ENCODE measurements at places on chromosomes 1 and 21.

DNA sequence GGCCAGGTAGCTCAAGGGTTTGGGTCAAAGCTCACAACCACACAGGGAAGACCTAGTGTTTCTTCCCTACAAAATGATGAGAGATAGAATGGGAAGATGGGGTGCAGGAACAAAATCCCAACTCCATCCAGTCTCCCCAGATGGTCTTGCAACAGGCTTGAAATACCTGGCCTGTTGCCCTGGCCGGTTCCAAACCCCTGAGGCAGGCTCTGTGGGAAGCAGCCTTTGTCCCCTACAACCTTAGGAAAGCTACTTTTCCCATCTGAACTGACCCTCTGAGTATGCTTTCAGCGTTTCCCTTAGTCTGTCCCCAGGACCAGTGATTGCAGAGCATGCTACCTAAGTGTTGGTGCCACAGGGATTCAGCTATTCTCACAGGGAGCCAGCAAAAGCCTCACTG lies 104.0 kb downstream of the GDAP2 start:
- DNase-seq, result no peak

GRCh38 chr1:43446881-43447835 lies 6.6 kb downstream of the HYI start:
- no peak for DNase-seq

DNA sequence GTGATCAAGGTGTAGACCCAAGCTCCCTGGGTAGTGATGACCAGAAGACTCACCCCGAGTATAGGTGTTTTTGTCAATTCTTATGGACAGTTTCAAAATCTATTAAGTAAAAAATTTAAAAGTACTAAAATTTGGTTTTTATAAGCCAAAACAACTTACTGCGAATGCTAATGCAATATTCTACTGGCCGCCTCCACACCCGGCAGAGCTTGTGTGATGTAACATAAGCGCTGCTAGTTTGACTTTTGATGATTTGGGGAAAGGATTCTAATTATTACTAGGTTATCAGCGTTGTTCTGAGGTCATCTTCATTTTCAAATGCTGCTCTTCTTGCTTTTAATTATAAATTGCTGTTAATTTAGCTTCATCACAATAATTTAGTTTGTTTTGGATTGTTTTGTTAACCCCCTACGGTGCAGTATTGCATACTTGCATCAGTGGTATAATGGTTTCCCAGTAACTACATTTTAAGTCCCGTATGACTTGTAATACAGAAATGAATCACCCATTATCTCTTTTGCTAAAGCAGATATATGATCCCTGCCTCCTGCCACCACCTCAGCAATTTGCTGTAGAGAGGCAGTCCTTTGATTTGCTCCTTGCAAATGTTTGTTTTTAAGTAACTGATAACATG lies 178.0 kb downstream of the SDCCAG8 start:
- DNase-seq, result no peak

DNA sequence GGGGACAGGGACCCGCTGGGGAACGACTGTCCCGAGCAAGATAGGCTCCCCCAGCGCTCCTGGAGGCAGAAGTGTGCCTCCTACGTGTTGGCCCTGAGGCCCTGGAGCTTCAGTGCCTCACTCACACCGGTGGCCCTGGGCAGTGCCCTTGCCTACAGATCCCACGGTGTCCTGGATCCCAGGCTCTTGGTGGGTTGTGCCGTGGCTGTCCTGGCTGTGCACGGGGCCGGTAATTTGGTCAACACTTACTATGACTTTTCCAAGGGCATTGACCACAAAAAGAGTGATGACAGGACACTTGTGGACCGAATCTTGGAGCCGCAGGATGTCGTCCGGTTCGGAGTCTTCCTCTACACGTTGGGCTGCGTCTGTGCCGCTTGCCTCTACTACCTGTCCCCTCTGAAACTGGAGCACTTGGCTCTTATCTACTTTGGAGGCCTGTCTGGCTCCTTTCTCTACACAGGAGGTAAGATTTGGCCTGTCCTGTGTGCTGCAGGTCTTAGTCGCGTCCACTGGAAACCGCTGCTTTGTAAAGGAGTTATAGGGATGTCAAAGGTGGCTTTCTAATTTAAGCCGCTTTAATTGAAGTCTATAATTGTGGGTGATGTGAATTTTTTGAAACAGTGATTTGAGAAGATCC lies 717 bp downstream of the UBIAD1 start:
- DNase-seq, result no peak

DNA sequence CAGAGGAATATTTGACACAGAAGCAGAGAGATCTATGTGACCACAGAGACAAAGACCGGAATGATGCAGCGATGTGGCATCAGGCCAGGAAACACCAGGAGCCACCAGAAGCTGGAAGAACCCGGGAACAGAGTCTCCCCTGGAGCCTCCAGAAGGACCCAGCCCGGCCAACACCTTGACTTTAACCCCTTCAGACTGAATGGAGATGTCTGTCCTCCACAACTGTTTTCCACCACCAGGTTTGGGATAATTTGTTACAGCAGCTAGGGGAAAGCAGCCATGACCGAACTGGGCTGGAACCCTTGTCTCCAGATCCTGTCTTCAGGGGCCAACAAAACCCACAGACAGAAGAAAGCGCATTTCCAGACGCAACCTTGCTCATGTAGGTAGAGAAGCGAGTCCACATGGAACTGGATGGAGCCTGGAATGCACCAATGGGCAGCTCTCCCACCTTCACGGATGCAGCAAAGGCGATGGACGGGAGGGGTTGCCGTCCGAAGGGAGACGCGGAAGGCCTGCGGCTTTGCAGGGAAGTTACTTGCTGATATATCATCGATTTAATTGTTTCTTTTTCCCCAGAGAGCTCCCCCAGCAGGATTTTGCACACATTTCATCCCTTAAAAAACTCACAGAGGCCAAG lies 396.6 kb downstream of the NPHP4 start:
- DNase-seq, result no peak

DNA sequence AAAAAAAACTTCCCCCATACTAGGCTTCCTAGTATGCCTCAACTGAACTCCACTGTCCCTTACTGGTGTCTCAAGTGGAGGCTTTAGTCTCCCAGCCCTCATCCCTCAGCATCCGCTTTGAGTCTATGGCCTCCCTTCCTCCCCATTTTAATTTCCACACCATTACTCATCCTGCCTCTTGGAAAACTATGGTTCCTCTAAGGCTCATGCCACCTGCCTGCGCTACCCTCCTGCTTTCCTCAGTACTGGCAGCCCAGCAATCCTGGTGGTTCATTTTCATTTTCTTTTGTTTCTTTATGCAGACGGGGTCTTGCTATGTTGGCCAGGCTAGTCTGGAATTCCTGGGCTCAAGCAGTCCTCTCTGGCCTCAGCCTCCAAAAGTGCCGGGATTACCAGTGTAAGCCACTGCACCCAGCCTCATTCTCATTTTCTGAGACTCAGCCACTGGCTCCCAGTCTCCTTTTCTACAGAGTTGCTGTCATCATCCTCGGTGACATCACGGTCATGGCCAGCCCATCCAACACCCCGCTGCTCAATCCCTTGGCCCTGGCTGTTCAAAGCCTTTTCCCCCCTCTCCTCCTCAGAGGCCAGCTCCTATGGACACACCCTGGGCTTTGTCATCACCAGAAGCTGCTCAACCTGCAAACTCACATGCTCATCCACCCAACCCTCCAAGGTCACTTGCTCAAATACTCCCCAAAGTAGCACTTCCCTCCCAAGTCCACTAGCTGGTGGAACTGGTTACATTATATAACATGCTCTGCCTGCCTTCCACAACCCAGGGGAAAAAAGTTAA lies 2.3 kb upstream of the PMVK start:
- DNase-seq, result no peak

DNA sequence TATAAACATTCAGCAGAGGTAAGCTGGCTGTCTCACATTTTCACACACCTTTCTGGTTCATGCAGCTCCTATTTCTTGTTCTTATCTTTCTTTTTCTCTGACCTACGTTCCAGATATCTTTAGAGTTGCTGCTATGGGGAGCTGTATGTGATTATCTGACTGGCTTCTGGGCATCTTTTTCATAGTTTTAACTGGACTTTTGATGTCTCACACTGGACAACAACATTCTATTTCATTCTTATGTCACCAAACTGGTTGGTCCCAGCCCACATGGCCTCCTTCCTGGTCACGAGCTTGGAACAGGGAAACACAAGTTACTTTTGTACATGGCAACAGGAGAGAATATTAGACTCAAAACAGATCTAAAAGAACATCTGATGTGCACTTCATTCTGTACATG lies 7.7 kb upstream of the CLDN8 start:
- DNase-seq, result no peak
